ENCODE measurements at places on chromosomes 7 and 10.

DNA sequence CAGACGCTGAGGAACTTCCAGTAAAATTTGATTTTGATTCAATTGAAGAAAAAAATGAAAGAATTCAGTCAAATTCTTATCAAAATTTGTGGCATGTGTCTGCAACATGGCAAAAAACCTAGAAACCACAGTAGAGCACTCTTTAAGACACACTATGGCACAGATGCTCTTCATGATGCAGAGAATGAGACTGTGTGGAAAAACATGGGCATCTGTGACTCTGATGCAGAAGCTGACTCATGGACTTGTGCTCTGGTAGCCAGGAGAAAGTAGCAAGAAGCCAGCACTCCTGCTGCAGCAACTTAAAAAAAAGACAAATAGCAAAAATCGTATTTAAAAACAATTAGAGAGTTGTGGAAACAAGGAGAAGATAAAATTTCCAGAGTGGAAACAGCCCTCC lies 8.9 kb upstream of the KCNK18 start:
- DNase-seq: no peak

GRCh38 chr7:68892236-68892635 lies 706.0 kb upstream of the AUTS2 start:
- DNase-seq: no peak

GRCh38 chr10:70676511-70676910 lies 4.2 kb downstream of the ADAMTS14 start:
- no peak for DNase-seq

- no peak for DNase-seq
Observed at GRCh38 chr7:32870298-32870697, 21.3 kb downstream of the KBTBD2 start.

- DNase-seq: no peak
Observed at GRCh38 chr7:94432817-94433216, 38.1 kb downstream of the COL1A2 start.

GRCh38 chr7:142806022-142806356 lies 35.2 kb downstream of the PRSS2 start:
- DNase-seq: no peak

DNA sequence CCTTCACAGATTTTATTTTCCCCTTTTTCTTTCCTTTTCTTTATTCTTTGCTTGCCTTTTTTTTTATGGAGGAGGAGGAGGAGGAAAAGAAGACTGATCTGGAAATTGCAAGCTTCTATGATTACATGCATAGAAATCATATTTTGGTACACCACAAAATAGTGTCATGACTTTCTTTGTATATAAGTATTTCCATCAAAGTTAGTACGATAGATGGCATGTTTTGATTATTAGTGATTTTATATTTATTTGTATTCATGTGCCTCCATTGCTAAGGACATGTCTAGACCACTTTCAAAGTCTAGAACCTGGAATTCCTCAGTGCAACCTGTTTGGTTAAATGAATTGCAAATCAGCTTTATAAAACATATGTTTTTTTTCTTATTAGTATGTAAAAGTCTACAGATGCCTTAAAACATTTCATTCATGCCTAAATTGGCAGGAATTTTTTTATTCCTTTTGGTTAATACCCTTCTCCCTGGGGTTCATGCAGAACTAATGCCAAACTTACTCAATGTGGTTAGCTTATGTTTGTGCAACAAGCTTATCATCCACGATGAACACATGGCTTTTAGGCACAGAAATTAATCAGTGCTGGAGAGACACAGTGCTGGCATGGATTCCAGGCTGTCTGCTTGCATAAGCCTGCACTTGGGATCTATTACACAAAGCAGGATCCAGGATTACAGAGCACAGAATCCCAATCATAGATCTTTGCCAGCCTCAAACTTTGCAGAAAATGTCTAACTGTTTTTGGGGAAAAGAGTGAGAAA lies 213.1 kb downstream of the CHRM2 start:
- DNase-seq: no peak

- no peak for DNase-seq
Observed at GRCh38 chr7:44062903-44063295, 2.5 kb downstream of the PGAM2 start.

DNA sequence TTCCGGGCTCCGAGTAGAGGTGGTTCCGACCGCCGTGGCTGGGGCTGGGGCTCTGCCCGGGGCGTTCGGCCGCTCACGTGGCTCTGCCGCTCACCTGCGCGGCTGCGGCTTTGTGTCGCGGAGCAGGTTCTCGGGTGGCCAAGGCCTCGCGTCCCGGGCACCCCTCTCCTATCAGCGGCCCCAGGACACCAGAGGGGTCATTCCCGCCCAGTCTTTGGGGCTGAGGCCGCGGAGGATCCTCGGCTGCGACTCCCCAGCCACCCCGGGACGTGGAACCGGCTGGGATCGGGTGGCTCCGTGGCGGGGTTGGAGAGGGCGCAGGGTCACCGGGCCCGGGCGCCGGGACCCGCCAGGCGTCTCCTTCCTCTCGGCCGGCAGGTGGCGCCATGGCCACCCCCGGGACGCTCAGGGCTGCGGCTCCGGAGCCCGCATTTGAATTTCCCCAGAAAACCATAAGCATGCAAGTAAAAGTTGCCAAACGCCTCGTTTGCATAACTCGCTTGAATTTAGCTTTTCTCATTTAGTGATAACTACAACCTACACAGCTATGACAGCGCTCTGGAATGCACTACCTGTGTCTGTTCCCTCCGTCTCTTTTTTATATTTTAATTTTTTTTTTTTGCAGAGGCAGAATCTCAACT lies 1.2 kb downstream of the COL26A1 start:
- peak; percentile 81 for DNase-seq

GRCh38 chr10:33897291-33897752 lies 562.9 kb upstream of the NRP1 start:
- DNase-seq: no peak

DNA sequence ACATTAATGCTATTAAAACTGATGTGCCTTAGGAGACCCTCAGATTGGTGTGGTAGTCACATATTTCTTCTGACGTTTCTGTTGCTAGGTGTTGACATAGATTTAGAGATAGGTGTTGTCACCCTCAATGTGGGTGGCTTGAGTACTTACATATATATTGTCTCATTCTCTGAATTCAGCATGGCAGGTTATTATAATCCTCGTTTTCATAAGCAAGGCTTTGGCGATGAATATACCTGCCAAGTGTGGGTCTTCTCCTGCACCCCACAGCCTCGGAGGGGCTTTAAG lies 7.0 kb downstream of the FBH1 start:
- DNase-seq: no peak

GRCh38 chr10:71582019-71582418 lies 137.6 kb downstream of the C10orf105 start:
- no peak for DNase-seq

DNA sequence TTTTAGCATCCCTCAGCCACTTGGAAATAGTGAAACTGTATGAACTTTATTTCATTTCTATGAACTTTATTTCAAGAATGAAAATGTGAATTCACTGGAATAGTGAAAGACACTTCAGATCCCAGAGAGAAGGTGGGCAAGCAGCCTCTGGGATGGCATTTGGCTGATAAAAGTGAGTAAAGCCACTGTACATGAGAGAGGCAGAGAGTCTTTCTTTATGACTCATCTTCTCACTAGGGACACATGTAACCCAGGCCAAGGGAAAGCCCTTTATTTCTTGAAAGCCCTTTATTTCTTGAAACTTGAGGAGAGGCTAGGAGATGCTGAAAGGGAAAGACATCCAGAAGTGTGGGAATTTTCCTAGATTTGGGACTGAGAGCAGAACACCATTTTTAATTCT lies 148.9 kb upstream of the SMIM30 start:
- DNase-seq: no peak

Data from HAP-1 (cell line).